ENCODE measurements at places on chromosomes 7 and 10.

DNA sequence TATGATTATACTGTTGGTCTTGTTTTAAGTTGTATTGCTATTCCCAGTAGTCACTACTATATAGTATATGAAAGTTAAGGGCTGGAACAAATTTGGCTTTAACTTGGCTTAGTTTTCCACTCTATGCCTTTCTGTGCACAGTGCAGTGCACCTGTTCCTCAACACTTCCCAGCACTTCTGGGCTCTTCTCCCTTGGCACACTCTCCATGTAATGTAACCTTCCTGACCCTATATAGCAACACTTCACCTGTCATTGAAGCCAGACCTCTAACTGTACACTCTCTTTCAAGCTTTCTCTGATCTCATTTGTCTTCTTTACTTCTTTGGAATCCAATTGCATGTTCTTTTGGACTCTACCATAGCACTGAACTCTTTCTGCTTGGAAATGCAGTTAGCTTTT is 83.9 kb upstream of the SMIM30 start:
- DNase-seq = no peak

DNA sequence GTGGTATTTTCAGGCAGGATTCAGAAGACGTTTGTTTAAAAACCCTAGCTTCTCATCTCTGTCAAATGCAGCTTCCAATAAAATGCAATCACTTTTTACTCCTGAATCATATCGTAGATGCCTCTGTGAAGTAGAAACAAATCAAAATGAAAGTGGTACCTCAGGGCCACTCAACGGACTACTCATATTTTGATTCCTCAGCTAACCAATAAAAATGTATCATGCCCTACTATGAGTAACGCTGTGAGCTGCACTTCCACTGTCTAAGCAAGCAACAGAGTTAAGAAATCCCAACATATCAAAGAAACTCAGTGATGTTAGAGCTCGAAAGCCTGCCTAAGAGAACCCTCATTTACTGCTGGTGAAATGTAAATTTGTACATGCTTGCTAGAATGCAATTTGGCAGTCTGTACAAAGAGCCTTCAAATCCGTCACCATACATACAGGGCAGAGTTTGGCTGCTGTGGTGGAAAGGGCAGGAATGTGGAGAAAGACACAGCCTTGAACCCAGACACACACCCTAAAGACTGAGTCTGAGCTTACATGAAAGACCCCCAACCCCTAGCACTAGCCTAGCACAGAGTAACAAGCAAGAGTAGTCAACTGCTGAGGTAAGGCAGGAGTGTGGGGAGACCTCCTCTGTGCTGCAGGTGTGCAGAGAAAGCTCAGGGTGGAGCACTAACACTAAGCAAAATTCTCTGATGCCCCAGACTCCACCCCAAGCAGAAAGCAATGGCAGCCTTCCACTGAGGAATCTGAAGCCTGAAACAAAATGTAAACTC is 151.5 kb downstream of the ANK3 start:
- peak; percentile 20 for DNase-seq

GRCh38 chr7:97107192-97107800 is 10.2 kb upstream of the SDHAF3 start:
- DNase-seq = no peak

GRCh38 chr7:76165106-76165972 is 36.4 kb upstream of the SRRM3 start:
- no peak for DNase-seq

DNA sequence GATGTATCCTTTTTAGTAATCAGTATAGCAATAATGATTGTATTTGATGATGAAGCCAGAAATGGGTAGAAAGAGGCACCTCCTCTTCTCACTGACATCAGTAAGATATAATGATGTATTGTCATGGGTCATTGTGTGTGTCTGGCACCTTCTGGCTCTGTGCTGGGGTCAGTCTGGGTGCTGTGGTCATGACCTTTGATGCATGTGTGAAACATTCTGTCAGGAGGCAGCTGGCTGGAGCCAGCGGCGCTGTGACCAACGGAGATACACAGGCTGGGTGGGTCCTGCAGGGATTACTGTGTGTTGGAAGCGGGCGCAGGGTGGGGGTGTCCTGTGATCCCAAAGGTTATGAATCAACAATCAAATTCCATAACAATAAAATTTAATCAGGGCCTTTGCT is 35.2 kb downstream of the EEPD1 start:
- no peak for DNase-seq

- no peak for DNase-seq
These were observed 329.5 kb downstream of the GRID1 start for GRCh38 chr10:86037096-86037495.

GRCh38 chr10:77062381-77062780 is 575.2 kb downstream of the KCNMA1 start:
- DNase-seq = no peak

- peak; percentile 20 for DNase-seq
These were observed 10.9 kb downstream of the SEC31B start for GRCh38 chr10:100508691-100509150.

GRCh38 chr10:52741851-52742250 is 30.7 kb downstream of the MBL2 start:
- no peak for DNase-seq

DNA sequence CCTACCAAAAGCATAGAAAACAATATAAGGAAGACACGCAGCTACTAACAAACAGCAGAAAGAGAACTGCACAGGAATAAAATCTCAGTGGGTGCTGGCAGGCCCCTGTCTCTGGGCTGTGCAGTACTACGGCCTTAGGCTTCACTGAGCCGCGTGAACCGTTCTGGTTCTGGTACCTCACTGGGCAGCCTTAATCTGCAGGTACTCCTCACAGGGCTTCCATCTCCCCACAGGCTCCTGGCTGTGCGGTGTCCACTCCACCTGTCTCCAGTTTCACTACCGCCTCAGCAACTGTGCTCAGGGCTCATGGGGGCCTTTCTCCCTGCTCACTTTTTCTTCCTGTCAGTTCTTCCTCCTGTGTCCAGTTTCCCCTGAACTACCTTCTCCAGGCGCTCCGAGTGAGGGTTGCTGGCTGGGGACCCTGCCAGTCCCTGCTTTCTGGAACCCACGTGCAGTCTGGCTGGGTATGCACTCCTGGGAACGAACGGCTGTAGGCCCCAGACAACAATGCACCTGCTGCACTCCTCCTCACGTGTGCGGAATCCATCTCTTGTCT is 75.7 kb downstream of the VIPR2 start:
- no peak for DNase-seq

DNA sequence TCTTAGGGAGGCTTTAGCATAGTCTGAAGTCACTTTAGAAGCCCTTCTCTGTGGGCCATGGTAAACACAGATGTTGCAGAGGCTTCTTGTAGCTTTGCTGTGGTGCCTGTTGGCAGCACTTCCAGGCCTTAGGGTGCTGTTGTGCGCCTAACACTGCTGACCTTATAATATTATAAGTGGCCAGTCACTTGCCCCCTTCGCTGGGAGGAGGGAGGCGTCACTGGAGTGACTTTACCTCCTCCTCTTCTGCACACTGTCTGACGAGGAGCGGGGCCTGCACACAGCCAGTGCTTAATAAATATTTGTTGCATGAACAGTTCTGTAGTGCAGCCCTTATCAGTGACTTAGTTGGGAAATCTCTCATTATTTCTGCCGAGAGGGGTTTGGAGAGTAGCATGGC is 63.3 kb downstream of the WDR37 start:
- DNase-seq = no peak

DNA sequence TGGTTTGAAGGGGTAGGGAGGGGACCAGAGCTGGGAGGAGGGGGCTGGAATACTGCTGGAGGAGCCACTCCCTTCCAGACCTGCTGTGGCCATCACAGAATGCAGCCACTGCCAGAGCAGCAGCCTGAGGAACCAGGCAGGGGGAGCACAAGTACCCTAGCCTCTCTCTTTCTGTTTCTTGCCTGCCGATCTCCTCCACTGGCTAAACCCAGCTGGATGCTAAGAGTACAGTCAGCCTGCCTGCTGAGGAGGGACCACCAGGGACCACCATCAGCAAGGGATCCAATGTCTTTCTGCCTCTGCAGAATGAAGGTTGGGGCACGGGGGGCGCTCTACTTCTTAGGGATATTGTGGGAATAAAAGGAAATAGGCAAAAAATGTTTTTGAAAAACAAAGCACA is 4.7 kb downstream of the BLVRA start:
- DNase-seq = no peak

- DNase-seq = no peak
These were observed 46.2 kb downstream of the CELF2 start for GRCh38 chr10:11063856-11064255.

GRCh38 chr7:159210581-159211235 is 66.0 kb upstream of the VIPR2 start:
- no peak for DNase-seq

DNA sequence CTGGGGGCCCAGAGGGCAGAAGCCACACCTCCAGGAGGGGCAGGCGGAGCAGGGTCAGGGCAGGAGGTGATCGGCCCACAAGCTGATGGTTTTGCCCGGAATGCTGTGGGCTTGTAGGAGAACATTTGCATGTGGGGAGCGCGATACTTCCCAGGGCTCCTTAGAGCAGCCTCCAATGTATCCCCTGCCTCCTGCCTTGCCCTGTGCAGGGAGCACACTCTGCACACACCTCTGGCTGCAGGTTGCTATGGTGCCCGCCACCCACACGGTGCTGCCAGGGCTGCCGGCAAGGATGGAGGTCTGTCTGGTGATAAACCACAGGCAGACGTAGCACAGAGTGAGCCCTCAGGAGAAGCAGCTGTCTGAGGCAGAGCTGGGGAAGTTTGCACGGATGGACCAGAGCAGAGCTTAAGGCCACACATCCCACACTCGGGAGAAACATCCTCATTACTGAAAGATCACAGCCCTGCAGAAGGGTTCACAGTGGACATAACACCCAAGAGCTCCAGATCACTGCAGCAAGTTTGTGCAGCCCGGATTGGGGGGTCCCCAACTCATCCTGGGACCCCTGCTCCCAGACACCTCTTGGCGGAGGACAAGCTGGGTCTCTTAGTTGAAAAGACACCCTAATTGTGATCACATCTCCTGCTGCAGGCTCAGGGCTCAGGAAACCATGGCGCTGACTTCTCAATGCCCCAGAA is 41.8 kb downstream of the VIPR2 start:
- no peak for DNase-seq

GRCh38 chr7:67821116-67821515 is 824.5 kb downstream of the TYW1 start:
- no peak for DNase-seq

GRCh38 chr10:50600286-50600685 is 23.5 kb downstream of the SGMS1 start:
- DNase-seq = peak; percentile 61

- DNase-seq = no peak
These were observed 61.7 kb upstream of the TARP start for GRCh38 chr7:38335128-38335491.

GRCh38 chr7:68511281-68511680 is 1087.0 kb upstream of the AUTS2 start:
- DNase-seq = no peak

GRCh38 chr7:115410434-115410820 is 488.5 kb downstream of the MDFIC start:
- DNase-seq = no peak

DNA sequence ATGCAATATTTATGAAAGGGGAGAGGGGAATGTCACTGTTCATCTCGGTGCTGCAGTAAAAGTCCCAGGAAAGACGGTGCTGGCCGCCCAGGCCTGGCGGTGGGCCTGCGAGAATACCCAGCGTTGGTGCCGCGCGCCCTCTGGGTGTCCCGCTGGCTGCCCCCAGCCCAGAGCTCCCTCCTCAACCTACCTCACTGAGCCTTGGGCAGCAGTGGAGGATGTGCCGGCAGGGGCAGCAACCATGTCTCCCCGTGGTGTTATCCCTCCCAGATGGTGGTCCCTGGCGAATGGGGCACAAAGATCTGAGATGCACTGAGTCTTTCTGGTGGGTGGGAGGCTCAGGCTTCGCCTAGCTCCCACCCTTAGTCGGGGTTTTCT is 9.5 kb upstream of the TLX1 start:
- DNase-seq = no peak

DNA sequence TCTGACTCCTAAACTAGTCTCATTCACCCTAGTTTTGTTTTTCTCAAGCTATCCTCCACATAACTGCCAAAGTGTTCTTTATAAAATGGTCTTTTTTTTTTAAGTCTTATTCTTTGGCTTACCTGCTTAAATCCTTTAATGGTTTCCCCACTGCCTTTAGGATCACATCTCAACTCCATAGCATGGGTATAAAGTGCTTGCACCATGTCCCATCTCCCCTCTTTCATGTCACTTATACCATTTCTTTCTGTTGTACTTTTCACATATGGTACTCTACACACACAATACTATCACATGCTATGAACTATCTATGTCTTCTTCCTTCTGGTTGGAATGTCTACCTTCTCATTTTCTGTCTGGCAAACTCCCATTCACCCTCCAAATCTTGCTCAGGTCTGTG is 5.1 kb downstream of the MTPAP start:
- no peak for DNase-seq

- no peak for DNase-seq
These were observed 34.9 kb upstream of the CNPY1 start for GRCh38 chr7:155581107-155581830.

- DNase-seq = no peak
These were observed 309.8 kb downstream of the PARD3 start for GRCh38 chr10:34505338-34505737.

- DNase-seq = no peak
These were observed 6.9 kb upstream of the LFNG start for GRCh38 chr7:2512713-2513112.

GRCh38 chr7:54629771-54630170 is 87.6 kb downstream of the VSTM2A start:
- DNase-seq = no peak

- DNase-seq = peak; percentile 7
These were observed at the start of gene BLNK for GRCh38 chr10:96271016-96271815. Gene BLNK, minus strand, starts transcription at chr10:96271569. Its CDS starts 171 bp downstream, at chr10:96271398.

- no peak for DNase-seq
These were observed 208.3 kb downstream of the USP6NL start for GRCh38 chr10:11403116-11403515.

- no peak for DNase-seq
These were observed 607.8 kb downstream of the PTPRN2 start for GRCh38 chr7:157979636-157980340.

GRCh38 chr7:107563081-107563774 is 492 bp downstream of the COG5 start:
- DNase-seq = peak; percentile 47

- no peak for DNase-seq
These were observed 117.0 kb downstream of the TYW1B start for GRCh38 chr7:72710983-72711382.

DNA sequence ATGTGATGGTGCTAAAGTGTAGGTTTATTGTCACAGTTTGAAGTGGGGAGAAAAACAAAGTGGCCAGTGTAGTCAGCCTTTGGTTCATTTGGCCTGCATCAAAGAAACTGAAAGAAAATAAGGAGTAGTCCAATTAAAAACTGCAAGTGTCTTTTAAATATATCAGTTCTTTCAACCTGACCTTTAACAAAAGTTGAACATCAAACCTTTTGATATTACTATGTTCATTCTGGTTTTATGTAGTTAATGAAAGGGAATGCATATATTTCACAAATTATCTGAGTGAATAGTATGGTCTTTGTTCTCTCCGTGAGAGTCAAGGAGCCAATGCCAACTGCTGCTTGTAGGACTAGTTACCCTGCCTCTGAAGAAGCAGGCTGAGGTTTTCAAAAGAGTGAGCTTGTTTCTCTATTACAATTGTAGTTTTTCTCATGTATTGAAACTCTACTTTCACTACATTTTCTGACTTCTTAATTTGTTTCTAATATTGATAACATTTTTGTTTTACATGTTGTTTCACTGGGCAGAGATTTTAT is 1160.8 kb upstream of the LRRTM3 start:
- no peak for DNase-seq
